ENCODE measurements at places on chromosomes 11 and 22. TPM values are rescaled to one million over a fixed set of nuclear protein-coding genes. Genes with fewer than 3 reads are reported as not detected.
A peak's percentile ranks its signal among the peaks of the same experiment; 100 is the strongest.

Gene ALDH3B1
- total RNA-seq: 42.7 TPM

Gene NPAS4
- total RNA-seq: 0.19 TPM

Gene NXPE1
- 0.25 TPM for total RNA-seq

Gene GTSE1
- total RNA-seq: 0.94 TPM

Gene MCHR1
- total RNA-seq: not detected

- no peak overlapping the region for H3K4me3 ChIP-seq
- no peaks in the 10 kb centered on the region for H3K27me3 ChIP-seq
- H3K36me3 ChIP-seq: no peaks in the 10 kb centered on the region
- peak overlapping the region; percentile 26 for H3K27ac ChIP-seq
- DNase-seq: no peak
- H3K4me1 ChIP-seq: no peaks in the 10 kb centered on the region
Observed at GRCh38 chr11:116960930-116961329, 123.5 kb upstream of the APOA1 start.

GRCh38 chr11:110984147-110984546, 261.4 kb upstream of the POU2AF2 start:
- no peaks in the 10 kb centered on the region for H3K27me3 ChIP-seq
- H3K36me3 ChIP-seq: no peaks in the 10 kb centered on the region
- no peaks in the 10 kb centered on the region for H3K4me1 ChIP-seq

DNA sequence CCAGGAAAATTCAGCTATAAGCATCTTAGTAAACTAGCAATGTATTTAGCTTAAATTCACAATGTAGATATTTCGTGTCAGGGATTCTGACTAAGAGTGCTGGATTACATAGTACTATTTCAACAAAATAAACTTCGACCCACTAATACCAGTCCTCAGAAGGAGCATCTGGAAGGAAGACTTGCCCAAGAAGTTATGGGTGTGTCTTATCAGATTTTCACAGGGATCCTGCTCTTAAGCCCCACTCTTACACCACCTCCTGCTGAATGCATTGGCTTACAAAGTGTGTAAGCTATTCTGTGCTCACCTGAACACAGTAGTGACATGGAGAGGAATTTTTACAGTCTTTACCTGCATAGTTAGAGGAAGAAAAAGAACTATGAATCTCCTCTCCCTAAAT, 35.4 kb upstream of the ANO5 start:
- no peaks in the 10 kb centered on the region for H3K4me1 ChIP-seq
- DNase-seq: no peak
- H3K27me3 ChIP-seq: no peaks in the 10 kb centered on the region
- no peak overlapping the region for H3K4me3 ChIP-seq
- no peak overlapping the region for H3K27ac ChIP-seq

DNA sequence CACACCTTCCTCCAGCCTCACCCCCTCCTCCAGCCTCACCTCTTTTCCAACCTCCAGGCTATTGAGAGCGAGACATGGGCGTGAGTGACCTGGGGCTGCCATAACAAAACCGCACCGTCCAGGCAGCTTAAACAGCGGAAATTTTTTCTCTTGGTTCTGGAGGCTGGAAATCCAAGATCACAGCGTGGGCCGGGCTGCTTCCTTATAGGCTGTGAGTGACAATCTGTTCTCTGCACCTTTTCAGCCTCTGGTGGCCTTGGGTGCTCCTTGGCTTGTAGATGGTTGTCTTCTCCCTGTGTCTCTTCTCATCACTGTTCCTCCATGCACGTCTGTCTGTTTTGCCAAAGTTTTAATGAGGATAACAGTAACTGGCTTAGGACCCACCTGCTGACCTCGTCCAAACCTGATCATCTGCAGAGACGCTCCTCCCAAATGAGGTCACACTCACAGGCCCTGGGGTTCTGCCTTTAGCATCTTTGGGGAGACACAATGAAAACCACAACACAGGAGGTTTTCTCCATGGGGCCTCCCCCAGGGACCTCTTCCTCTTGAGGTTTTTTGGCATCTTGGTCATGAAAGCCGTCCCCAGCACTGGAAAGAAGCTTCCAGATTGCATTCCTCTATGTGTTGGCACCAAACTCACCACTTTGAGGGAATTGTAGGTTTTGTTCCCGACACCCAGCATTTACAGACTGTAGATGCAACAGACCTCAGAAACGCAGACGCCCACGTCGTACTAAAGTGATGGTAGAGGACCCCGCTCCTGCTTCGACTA, 878.1 kb downstream of the BRD1 start:
- no peak overlapping the region for H3K4me3 ChIP-seq
- H3K27me3 ChIP-seq: no peaks in the 10 kb centered on the region
- no peak for DNase-seq
- no peaks in the 10 kb centered on the region for H3K4me1 ChIP-seq
- H3K36me3 ChIP-seq: no peaks in the 10 kb centered on the region

GRCh38 chr22:33699176-33699575, 221.1 kb downstream of the LARGE1 start:
- DNase-seq: no peak
- H3K4me1 ChIP-seq: no peaks in the 10 kb centered on the region
- H3K27ac ChIP-seq: no peak overlapping the region
- H3K36me3 ChIP-seq: no peaks in the 10 kb centered on the region

DNA sequence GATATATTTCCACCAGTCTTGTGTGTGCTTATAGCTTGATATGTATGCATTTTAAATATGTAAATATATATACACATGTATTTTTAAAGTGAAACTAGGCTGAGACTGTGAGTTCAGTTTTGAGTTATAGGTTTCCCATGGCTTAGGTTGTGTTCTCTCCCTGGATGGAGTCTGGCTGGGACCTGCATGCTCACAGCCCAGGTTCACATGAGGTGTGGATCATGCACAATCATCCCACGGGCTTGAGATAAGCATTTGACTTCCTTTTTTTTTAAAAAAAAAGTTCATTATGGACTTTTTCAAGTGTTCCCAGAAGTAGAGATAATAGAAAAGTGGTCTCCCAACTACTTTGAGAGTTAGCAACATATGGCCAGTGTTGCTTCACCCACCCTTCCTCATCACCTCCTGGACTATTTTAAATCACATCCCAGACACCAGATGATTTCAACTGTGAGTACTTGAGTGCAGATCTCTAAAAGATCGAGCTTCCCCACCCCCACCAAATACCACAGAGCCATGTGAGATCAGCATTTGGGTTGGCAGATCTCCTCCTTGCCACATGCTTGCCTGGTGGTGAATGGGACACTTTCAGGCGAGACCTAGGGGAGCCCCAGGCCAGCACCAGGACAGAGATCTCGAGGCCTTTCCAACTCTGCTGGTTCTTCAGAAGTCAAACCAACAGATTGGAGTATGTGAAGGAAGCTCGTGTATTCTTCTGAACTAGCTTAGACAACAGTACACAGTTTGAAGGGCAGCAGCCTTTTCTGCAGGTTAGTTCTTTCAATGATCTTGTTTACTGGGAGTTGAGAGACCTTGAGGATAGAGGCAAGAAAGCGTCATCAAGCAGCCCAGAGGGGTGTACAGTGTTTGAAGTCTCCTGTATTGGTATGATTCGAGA, 15.9 kb downstream of the MED15 start:
- H3K4me3 ChIP-seq: no peak overlapping the region
- H3K27ac ChIP-seq: no peak overlapping the region
- no peaks in the 10 kb centered on the region for H3K27me3 ChIP-seq
- peaks cover 11% of the 10 kb centered on the region for H3K4me1 ChIP-seq
- H3K36me3 ChIP-seq: no peaks in the 10 kb centered on the region

DNA sequence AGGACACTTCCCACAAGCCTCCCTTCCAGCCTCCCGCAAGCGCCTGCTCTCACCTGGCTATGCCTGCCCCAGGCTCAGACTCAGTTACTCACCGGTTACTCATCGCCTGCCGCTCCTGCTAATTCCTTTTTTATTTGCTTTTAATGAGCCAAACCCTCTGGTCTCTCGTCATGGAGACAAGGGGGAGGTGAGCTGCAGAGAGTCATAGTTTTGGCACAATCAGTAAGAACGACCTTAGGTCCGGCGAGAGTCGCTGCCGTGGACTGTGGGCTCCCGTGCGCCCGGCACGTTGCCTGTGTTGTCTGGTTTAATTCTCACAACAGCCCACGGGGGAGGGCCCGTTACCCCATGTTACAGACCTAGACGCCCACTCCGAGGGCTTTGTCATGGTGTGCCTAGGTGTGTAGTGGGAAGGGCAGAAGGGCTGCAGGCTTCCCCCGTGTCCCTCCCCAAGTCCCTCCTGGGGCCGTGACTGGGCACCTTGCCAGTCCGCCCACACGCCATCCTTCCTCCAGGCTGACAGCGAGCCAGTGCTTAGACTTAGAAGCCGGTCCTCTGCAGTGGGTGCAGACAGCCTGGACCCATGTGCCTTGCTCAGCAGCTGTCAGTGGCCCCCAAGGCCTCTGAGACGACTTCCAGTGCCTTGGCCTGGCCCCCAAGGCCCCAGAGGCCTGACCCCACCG, 42.2 kb downstream of the WNT7B start:
- H3K4me3 ChIP-seq: no peak overlapping the region
- DNase-seq: no peak
- no peak overlapping the region for H3K27ac ChIP-seq
- H3K36me3 ChIP-seq: no peaks in the 10 kb centered on the region
- H3K27me3 ChIP-seq: no peaks in the 10 kb centered on the region

DNA sequence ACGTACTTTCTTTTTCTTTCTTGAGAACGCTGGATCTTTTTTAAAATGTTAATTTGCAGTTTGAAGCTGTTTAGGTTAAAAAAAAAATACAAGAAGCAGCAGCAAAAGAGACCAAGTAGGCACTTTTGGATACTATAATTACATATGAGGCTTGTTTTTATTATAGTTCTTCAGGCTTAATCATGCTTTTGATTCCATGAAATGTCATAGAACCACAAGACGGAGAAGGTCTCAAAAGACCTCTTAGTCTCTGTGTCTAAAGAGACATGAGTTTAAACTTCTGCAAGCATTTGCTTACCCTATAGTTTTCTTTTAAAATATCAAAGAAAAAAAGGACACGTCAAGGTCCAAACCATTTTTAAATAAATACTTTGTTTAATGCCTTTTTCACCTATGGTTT, 18.8 kb upstream of the MMP20 start:
- no peak for DNase-seq

DNA sequence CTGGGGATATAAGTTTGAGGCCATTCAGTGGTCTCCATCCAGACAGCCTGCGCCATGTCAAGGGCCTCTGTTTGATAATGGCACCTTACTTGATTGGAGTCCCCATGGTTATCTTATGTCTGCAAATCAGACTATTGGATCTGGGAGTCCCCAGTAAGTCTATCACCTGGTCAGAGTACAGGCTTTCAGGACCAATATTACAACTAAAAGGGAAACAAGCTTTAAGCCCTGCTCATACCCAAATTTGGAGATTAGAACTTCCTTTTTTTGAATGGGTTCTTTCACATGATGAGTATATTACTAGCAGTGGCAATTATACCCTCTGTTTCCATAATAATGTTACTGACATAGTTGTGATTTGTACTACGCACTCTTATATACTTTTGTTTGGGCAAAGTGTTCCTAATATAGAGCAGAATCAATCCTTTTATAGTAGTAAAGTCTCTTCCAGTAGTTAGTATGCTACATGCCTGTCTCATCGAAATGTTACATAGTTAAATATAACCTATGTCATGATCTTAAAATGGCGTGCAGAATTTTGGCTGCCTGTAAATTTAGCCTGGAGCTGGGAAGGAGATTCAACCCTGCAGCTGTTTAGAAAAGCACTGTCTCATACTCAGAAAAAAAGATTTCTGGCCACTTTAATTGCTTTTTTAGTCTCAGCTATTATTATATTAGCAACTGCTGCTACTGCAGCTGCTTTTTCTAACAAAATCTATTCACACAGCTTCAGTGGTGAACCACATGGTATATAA, 4.9 kb downstream of the MS4A15 start:
- no peak for DNase-seq
- H3K4me1 ChIP-seq: no peaks in the 10 kb centered on the region

- no peak overlapping the region for H3K27ac ChIP-seq
- H3K36me3 ChIP-seq: peaks cover 48% of the 10 kb centered on the region
- DNase-seq: no peak
- H3K4me3 ChIP-seq: peak overlapping the region; percentile 52
- no peaks in the 10 kb centered on the region for H3K27me3 ChIP-seq
- H3K4me1 ChIP-seq: peaks cover 39% of the 10 kb centered on the region
Observed at GRCh38 chr11:209275-210121, 2.0 kb downstream of the RIC8A start.

DNA sequence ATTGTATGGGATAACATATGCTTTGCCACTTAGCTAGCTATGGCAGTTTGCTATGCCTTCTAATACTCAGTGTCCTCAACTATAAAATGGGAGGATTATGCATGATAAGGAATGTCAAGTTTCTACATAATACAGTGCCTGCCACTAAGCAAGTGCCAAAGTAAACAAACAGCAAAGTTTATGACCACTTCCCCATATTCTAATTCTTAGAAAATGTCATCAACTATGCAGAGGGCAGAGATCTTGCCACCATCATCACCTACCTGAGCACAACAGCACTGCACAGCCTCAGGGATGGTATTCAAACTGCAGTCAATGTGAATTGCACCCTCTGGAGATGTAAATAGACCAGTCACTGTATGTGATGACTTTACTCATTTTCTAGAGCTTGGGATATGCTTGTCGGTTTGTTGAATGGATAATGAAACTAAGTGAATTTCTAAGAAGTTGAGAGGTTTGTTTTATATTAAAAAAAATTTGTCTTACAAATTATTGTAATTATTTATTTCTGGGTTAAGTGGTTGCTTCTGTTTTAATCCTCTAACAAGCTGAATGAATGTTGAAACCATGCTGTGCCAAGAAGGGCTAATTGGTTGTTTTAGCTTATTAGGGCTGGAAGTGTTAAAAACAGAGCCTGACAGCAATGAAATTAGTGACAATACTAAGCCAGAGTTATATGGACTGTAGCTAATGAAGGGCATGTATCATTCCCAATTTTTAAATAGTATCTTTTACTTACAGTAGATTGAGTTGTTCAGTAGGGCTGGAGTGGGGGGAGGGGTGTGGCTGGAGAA, 398.4 kb downstream of the CNTN5 start:
- DNase-seq: no peak
- H3K36me3 ChIP-seq: no peaks in the 10 kb centered on the region
- no peak overlapping the region for H3K27ac ChIP-seq
- no peaks in the 10 kb centered on the region for H3K4me1 ChIP-seq
- no peak overlapping the region for H3K4me3 ChIP-seq

- no peak for DNase-seq
- H3K4me3 ChIP-seq: no peak overlapping the region
- no peaks in the 10 kb centered on the region for H3K36me3 ChIP-seq
- H3K27me3 ChIP-seq: no peaks in the 10 kb centered on the region
- H3K4me1 ChIP-seq: no peaks in the 10 kb centered on the region
- no peak overlapping the region for H3K27ac ChIP-seq
Observed at GRCh38 chr11:92540096-92540495, 315.5 kb downstream of the FAT3 start.

All from kidney (tissue), 22 donors.